Stimulated activated CD4-positive, alpha-beta T cell treated with anti-CD3 and anti-CD28 coated beads, Interleukin-1b, Interleukin-23, amount 100 ng/mL, for 1 hour (primary cell): ENCODE measurements at places on chromosomes 3 and 15.

- DNase-seq, result no peak
Measured at GRCh38 chr15:41285285-41285684, 47.1 kb downstream of the OIP5 start.

DNA sequence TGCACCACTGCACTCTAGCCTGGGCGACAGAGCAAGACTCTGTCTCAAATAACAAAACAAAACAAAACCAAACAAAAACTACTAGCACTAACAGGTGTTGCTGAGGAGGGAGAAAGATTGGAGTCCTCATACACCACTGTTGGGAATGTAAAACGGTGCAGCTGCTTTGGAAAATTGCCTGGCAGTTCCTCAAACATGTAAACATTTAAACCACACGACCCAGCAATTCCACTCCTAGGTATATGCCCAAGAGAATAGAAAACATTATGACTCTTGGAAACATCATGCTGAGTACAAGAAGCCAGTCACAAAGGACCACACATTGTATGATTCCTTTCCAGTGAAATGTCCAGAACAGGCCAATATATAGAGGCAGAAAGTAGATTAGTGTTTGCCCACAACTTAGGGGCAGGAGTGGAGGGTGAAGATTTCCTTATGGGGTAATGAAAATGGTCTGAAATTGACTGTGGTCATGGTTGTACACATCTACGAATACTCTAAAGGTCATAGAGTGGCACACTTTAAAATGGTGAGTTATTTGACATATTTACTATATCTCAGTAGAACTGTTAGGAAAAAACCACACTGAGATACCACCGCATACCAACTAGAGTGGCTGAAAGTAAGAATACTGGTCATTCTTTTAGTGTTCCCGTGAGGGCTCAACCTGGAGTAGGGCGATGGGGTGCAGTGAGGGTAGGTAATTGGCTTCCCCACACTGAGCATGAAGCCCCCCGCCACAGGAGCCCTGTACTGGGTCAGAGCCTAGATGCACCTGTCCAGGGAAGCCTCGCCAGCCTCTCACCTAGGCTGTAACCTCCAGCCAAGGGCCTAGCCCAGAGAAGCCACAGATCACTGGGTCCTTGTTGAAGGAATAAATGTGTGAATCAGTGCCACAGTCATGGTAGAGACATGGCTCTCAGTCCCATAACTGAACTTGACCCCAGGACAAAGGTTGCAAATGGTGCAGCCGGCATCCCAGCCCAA lies 131.1 kb downstream of the NUP210 start:
- no peak for DNase-seq

DNA sequence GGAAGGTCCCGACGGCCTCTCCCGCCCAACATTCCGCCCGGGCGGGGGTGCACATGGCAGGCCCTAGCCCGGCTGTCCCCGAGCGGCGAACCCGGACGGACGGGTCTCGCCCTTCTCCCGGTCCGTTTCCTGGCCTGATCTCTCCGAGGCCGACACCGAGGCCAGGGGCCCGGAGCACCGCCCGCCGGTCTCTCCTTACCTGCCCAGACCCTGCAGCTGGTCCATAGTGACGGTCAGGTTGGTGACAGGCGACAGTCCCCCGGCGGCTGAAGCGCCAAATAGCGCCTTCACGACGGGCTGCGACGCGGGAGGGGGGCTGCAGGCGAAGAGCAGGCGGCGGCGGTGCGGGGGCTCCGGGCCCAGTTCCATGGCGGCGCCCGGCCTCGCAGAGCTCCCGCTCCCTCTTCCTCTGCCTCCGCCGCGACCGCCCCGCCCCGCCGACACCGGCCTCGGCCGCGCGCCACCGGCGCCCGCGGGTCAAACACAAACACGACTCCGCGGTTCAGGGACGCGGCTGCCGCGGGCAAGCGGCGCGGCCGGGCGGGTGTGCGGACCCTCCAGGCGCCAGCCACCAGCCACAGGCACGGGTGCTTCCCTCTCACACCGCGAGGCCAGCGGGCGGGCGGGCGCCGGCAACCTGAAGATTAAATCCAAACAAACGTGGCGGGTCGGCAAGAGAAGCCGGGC lies 495 bp downstream of the CDC25A start:
- DNase-seq, result no peak

DNA sequence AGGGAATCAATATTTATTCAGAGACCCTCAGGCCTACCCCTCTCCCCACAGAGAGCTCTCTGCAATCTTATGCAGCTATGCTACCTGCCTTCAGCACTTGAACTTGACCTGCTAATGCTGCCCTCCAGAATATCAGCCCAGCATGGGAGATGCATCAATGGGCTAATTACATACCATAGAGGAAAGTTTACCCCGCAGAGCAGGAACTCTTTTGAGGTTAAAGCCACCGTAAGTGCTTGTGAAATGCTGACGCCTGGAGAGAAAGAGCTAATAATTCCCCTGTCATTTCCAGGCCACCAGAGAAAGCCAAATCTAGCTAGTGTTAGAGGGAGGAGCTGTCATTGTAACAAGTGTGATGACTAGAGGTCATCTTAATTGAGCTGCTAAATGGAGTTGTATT lies 127.5 kb downstream of the CHST2 start:
- no peak for DNase-seq

DNA sequence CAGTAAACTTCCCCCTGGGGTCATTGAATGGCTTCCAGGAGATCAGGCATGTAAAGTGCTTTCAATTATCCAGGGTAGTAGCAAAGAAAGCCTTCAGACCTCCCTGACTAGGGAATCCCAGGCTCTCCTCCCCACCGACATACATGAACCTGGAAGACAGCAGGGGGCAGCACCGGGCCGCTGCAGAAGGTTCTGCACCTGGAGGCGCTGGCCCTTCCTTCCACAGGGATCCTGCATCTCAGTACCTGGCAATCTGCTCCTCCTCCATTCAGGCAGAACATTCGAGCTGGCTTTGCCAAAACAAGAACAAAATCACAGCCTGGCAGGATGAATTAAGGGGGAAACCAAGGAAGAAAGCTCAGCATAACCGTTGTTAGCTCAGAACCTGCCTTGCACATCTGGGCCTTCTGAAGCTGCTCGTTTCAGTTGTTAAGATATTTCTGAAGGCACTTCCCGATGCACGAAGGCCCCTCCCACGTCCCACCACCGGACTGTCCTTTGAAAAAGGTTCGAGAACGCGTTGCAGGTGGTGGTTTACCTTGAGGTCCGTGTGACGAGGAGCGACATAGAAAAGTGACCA lies 237.7 kb downstream of the SLCO3A1 start:
- no peak for DNase-seq

DNA sequence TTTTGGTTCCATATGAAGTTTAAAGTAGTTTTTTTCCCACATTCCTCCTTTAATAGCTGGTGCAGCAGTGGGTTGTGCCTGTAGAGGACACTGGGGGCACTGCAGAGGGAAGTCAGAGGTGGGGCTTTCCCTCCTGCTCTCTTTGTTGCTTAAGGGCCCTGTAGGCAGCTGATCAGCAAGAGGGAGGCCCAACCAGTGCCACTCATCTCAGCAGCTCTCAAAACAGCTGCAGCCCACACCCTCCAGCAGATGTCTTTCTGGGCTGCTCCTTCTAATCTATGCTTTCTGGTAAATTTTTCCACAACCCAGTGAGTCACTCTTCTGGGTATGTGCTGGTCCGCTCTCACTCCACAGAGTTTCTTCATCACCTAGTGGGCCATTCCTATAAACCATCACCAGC lies 263.8 kb downstream of the FEZF2 start:
- no peak for DNase-seq

DNA sequence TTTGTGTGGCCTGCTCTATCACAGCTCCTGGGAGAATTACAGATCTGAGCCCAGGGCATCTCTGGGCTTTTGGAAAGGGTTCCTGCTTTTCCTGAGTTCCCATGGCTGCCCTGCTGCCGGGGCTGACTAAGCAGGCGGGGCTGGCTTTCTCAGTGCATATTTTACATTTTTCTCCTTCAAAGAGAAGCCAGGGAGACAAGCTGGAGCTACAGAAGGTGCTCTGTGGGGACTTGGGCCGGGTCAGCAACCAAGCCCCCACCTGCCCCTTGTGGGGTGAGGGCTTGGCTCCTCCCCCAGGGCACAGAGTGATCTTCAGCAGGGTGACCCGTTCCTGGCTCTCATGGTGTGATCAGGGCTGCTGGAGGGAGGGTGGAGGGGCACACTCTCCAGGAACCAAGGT lies 17.4 kb downstream of the ABTB1 start:
- no peak for DNase-seq
